ENCODE measurements at places on chromosomes 6 and 20. TPM values are rescaled to one million over a fixed set of nuclear protein-coding genes. Genes with fewer than 3 reads are reported as not detected.

DNA sequence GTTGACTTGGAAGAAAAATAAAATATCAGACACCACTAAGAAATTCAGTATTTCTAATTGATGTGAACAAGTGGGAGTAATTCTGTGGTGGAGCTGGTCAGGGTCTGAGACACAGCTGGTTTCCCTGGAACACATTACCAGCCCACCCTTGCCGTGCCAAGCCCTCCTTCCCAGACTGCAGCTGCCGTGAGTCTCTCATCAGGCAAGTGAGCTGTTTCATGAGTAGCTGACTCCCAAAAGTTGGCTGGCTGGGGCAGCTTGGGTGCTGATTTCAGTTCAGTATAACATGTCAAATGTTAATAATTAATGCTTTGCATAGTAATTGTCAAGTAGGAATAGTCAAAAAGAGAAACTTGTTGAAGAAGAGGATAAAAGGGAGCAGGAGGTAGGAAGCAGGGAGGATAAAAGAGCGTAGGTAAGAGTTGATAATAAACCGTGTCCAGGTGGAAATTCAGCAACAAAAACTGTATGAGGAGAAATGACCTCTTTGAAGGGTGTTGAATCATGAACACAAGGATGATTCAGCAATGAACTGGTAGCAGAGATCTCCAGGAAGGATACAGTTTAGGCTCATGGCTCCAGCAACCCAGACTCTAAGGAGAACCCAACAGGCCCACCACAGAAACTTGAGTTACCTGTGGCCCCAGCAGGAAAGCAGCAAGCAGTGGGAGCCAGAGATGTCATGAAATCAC is 110.9 kb upstream of the SSTR4 start:
- no peak for DNase-seq
- no peak overlapping the region for H3K4me3 ChIP-seq
- no peaks in the 10 kb centered on the region for H3K4me1 ChIP-seq
- no peaks in the 10 kb centered on the region for H3K36me3 ChIP-seq
- no peaks in the 10 kb centered on the region for H3K27me3 ChIP-seq

GRCh38 chr6:64290867-64291266 is 655.3 kb downstream of the PHF3 start:
- no peak overlapping the region for H3K4me3 ChIP-seq
- no peaks in the 10 kb centered on the region for H3K27me3 ChIP-seq
- no peak for DNase-seq
- no peak overlapping the region for H3K27ac ChIP-seq
- no peaks in the 10 kb centered on the region for H3K36me3 ChIP-seq
- H3K4me1 ChIP-seq = no peaks in the 10 kb centered on the region

GRCh38 chr6:130713144-130713543 is 114.1 kb upstream of the SMLR1 start:
- no peak overlapping the region for H3K27ac ChIP-seq
- H3K36me3 ChIP-seq = no peaks in the 10 kb centered on the region
- peaks cover 3% of the 10 kb centered on the region for H3K4me1 ChIP-seq

GRCh38 chr6:25927178-25927577 is 3.3 kb downstream of the SLC17A2 start:
- DNase-seq = no peak
- no peak overlapping the region for H3K27ac ChIP-seq
- H3K27me3 ChIP-seq = peaks cover 5% of the 10 kb centered on the region
- H3K4me1 ChIP-seq = no peaks in the 10 kb centered on the region

- H3K36me3 ChIP-seq = no peaks in the 10 kb centered on the region
- no peaks in the 10 kb centered on the region for H3K4me1 ChIP-seq
- DNase-seq = no peak
- H3K27me3 ChIP-seq = no peaks in the 10 kb centered on the region
These were observed 334.1 kb downstream of the BCKDHB start for GRCh38 chr6:80440496-80441115.

DNA sequence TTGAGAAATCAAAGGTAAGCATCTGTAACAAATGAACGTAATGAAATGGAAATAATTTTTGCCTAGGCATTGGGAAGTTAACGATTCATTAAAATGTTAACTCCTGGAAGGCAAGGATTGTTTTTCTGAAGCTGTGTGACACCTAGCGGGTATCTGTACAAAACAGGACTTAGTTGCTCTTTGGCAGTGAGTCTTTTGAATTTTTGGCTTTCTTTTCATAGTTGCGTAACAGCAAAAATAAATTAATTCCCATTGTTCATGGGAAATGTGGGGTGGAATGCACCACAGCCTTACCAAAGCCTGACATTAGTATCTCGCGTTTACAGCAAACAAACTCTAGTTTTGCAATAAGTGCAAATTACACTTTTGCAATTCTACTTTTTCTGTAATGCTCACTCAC is 92.7 kb upstream of the DTNBP1 start:
- H3K4me3 ChIP-seq = no peak overlapping the region
- H3K27ac ChIP-seq = no peak overlapping the region
- H3K4me1 ChIP-seq = no peaks in the 10 kb centered on the region
- no peak for DNase-seq

GRCh38 chr6:108652375-108652774 is 91.7 kb downstream of the FOXO3 start:
- no peak for DNase-seq
- H3K27ac ChIP-seq = no peak overlapping the region
- H3K27me3 ChIP-seq = no peaks in the 10 kb centered on the region

DNA sequence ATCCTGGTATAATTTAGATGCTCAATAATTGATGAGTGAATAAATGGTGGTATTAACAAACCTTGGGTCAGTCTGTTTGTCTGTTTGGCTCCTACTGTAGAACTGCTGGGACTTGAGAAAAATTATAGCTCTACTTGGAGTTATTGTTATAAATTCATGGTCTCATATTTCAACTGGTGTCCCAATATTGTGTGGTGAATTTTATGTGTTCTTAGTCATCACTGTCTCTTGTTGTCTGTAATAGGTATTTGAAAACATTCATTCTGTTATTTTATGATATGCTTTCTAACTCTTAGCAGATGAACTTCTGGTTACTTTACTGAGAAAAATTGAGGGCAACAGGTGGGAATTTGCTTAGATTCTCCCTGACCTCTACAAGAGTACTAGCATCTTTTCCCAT is 221.4 kb downstream of the CDKAL1 start:
- no peaks in the 10 kb centered on the region for H3K36me3 ChIP-seq
- no peak for DNase-seq

DNA sequence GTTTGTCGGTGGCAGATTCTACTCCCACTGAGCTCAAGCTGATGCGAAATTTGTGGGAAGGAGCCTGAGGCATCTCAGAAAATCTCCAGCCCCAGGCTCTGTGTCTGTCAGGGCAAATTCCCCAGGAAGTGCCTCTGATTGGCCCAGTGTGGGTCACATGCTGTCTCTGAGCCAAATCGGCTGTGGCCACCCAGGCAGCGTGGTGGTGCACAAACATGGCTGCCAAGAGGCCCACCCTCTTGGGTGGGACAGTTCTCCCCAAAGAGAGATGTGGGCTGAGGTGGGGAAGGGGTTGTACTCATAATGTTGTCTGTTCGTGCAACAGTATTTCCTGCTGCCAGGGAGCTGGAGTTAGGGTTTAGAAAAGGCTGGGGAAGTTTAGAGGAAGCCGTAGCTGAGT is 130.6 kb downstream of the BMP7 start:
- no peaks in the 10 kb centered on the region for H3K27me3 ChIP-seq
- no peak overlapping the region for H3K4me3 ChIP-seq
- no peak overlapping the region for H3K27ac ChIP-seq
- no peak for DNase-seq
- no peaks in the 10 kb centered on the region for H3K36me3 ChIP-seq
- H3K4me1 ChIP-seq = no peaks in the 10 kb centered on the region

DNA sequence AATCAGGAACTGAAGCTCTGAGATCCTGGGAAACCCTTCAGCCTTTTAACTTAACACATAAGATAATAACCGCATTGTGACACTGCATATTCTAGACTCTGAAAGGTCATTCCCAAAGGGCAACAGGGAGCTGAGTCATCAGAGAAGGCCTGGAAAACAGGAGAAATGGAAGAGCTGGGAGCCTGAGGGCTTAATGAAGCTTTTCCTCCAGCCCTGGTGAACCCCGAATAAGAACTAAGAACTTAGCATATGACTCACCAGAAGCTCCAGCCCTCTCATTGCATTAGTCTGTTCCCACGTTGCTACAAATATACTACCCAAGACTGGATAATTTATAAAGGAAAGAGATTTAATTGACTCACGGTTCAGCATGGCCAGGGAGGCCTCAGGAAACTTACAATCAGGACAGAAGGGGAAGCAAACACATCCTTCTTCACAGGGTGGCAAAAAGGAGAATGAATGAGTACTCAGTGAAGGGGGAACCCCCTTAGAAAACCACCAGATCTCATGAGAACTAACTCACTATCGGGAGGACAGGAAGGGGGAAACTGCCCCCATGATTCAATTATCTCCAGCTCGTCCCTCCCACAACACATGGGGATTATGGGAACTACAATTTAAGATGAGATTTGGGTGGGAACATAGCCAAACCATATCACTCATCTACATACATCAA is 648.5 kb downstream of the TFAP2A start:
- H3K36me3 ChIP-seq = no peaks in the 10 kb centered on the region
- H3K27me3 ChIP-seq = no peaks in the 10 kb centered on the region
- no peak overlapping the region for H3K4me3 ChIP-seq
- no peak for DNase-seq
- H3K4me1 ChIP-seq = no peaks in the 10 kb centered on the region

DNA sequence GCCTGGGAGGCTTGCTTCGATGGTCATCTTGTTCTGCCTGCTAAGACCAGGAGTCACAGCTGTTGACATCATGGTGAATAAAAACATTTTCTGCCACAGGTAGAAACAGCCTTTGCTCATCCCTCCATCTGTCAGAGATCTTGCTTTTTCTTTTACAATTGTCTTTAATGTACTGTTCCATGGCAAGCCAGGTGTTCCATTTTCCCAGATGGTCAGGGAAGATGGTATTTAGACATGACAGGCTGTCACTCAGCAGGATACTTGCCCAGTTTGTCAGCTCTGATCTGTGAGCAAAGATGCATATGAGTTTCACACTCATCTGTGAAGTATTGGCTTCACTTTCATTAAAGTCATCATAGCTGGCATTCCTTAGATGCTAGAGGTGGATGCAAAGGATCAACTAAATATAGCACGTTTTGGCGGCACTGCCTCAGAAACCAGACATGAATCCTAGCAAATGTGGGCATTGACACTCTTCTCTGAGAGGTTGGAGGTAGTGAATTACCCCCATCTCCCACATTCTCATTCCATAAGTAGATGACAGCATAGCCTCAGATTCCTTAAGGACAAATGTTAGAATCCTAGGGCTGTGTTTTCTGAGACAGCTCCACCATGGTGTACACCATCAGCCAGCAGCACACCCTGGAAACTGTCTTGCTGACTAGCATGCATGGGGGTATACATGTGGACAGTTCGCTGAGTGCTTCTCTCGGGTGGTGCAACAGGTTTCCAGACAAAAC is 4.2 kb downstream of the SSTR4 start:
- H3K27ac ChIP-seq = no peak overlapping the region
- no peaks in the 10 kb centered on the region for H3K36me3 ChIP-seq
- no peak for DNase-seq
- peaks cover 3% of the 10 kb centered on the region for H3K27me3 ChIP-seq

- no peak overlapping the region for H3K4me3 ChIP-seq
- no peak overlapping the region for H3K27ac ChIP-seq
- H3K36me3 ChIP-seq = no peaks in the 10 kb centered on the region
- H3K4me1 ChIP-seq = no peaks in the 10 kb centered on the region
These were observed 48.1 kb upstream of the SNAP91 start for GRCh38 chr6:83757021-83757420.

DNA sequence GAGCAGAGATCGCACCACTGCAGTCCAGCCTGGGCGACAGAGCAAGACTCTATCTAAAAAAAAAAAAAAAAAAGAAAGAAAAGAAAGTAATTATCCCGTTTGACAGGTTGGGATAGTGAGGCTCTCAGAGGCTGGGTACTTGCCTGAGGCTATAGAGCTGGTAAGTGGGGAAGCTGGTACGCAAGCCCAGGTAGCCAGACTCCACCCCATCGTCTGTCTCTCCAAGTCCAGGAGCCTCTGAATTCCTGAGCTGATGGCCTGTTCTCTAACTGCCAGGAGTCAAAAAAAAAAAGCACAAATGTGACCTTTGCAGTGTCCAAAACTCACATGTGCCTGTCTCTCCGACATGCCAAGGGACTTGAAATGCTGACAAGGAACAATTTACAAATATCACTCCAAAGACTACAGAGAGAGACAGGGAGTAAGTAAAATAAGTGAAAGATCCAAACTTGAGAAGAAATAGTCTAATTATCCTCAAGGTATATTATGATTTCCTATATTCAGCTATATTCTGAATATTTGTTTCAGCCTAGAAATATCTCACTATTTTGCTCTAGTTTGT is 109.1 kb upstream of the SCAF8 start:
- H3K27me3 ChIP-seq = no peaks in the 10 kb centered on the region
- no peak for DNase-seq
- H3K4me3 ChIP-seq = no peak overlapping the region
- no peaks in the 10 kb centered on the region for H3K36me3 ChIP-seq
- no peaks in the 10 kb centered on the region for H3K4me1 ChIP-seq

Gene SMIM28
- total RNA-seq = not detected

Gene PDE7B
- 0.25 TPM for total RNA-seq

Gene OVOL2
- total RNA-seq = not detected

Gene PRPH2
- total RNA-seq = not detected

Gene HLA-DMB
- total RNA-seq = 17.6 TPM

Gene EYA2
- total RNA-seq = not detected

Gene SLC2A10
- total RNA-seq = not detected

All from CD4-positive, CD25-positive, alpha-beta regulatory T cell (primary cell).